Iris pigment epithelial cell (primary cell): ENCODE measurements at places on chromosomes 6 and 20.

GRCh38 chr6:32837651-32838113 lies 857 bp downstream of the TAP2 start:
- peak; percentile 10 for DNase-seq

DNA sequence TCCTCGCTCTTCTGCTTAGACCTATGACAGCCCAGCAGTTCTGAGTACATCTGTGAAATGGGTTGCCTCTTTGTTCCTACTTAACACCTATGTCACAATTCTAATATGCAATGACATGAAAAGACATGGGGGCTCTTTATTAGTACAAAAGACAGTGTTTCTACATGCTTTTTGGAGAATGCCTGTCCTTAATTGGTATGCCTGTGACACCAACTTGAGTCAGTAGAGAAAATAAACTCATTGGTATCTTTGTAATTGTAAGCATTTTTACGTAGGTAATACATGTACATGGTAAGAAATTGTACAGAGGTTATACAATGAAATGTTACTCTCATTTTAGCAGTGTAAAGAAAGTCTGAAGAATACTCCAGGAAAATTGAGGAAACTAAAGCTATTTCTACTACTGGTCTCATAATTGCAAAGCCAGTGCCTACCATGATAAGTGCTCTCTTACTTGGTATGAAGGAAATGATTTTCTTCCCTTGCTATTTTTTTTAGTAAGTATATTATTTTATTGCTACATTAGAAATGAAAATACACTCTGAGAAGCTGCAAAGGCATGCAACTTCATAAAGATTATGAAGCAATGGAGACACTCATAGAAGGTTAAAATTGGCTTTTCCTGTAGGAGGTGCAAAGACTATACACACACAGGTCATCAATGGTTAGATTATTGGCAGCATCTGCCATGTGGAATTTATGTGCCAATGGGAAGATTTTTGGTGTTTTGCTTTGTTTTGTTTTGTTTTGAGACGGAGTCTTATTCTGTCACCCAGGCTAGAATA lies 4.9 kb upstream of the EEF1A1 start:
- no peak for DNase-seq

DNA sequence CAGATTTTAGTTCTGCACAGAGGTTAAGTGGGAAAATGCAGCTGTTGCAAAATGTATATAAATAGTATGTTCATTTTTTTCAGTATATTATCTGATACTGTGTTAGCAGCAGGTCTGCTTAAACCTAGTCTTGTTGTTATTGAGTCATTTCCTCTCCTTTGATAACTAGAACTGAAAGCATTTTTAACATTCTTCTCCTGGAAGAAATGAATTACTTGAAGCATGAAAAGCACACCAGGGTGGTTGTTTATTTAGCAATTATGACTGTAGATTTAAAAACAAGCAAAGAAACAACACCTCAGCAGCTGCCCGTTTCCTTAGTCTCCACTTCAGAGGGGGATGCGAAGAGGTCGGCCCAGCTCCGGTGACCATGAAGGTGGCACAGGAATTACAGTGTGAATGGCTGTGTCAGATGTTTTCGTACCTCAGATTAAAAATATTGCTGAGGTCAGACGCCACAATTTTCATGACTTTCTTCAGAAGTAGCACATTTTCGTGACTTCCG lies 53.5 kb downstream of the GOPC start:
- DNase-seq = peak; percentile 84

DNA sequence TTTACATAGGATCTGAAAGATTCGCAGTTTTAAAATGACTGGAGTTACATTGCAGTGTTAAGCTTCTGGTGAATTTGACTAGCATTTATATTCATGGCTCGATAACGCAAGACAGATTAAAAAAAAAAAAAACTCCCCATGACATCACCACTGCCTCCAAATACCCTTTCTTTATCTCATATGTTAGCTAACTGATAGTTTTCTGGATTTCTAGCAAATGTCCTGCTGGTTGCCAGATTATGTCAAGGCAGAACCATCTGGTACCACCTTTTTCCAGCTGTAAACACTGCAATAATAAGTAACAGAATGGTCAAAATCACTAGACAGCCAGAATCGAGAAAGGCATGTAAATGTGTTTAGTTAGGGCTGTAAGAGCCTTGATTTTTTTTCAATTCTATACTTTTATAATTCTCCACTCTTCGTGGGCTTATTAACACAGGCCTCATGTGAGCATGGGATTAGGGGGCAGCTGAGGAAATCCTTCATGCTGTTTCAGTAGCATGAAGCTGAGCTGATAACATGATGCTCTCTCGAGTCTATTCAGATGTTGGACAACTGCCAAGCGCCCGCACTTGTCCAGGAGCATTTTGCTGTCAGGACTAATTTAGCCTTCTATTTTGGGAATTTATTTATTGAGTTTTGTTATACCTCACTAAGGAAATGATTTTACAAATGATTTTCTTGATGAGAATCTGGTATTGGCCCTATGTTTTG lies 166.0 kb upstream of the SCGN start:
- no peak for DNase-seq

DNA sequence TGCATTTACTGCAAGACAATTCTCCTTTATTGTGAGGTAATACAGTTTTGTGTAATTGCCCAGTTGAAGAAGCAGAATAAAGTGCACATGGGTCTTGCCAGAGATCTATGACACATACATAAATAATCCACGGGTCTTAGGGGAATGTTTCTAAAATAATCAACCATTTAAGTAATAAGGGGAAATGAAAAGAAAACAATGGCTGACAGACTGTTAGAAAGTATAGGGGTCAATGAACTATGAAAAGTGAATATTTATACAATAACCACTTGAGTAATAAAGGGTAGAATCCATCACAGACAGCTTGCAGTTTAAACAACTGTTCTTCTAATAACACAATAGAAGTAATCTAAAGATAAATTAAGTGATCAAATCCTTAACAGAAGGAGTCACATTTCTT lies 477.2 kb downstream of the EYS start:
- peak; percentile 61 for DNase-seq
